Umbilical cord (tissue), 2 donors: ENCODE measurements at places on chromosomes 1 and 21. TPM values are rescaled to one million over a fixed set of nuclear protein-coding genes. Genes with fewer than 3 reads are reported as not detected.

The LYPLA2 gene
- 26.2 TPM for total RNA-seq

- DNase-seq: peak; percentile 69
Observed at GRCh38 chr1:234745844-234746797, 136.1 kb upstream of the IRF2BP2 start.

DNA sequence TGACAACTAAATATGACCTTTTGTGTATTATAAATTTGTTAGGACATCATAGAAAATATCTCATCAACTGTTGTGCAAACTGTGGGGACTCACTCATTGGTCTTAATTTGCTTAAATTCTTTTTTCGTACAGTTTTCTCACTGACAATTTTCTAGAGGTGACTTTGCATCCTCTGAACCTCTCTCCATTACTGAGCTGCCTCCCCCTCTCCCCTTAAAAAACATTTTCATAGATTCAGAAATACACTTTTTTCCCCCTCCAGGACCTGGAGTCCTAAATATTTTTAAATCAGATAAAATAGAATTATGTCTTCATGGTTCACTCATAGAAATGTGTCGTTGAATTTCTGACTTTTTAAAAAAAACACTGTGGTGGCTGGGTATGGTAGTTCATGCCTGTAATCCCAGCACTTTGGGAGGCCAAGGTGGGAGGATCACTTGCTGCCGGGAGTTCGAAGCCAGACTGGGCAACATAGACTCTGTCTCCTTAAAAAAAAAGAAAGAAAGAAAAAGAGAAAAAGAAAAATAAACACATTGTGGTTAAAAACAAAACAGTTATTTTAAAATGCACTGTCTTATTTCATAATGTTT lies 1.5 kb downstream of the CNST start:
- no peak for DNase-seq

DNA sequence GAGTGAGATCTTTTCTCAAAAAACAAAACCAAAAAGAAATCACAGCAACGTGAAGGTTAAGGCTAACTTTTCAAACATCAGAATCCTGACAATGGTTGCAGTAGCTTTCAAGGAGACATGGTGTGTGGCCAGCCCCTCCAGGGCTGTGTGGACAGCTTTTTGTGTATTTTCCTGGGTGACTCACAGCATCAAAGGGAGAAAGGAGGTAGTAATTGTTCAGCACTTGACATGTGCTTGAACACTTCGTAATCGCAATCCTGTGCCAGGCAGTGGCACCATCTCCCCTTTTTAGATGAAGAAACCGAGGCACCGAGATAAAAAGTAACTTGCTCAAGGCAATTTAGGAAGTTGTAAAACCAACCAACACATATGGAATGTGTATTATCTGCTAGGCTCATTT lies 10.3 kb downstream of the NBL1 start:
- DNase-seq: no peak

DNA sequence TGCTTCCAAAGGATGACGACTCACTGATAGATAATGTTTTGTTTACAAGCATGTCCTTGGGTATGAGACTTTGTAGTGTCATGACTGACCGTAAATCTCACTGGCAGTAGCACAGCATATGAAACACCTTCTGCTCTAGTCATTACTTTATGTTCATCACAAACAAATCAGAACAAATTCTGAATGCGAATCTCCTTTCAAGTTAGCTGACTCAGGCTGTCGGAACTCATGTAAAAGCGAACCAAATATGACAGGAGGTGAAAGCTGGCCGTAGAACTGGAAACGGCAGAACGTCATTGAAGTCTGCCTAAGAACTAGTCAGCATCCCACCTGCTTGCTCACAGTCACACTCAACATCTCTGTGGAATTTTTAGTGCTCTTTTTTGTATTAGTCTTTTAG lies 143.9 kb downstream of the RGS7 start:
- DNase-seq: peak; percentile 42

- DNase-seq: no peak
Observed at GRCh38 chr1:204267191-204267601, 53.4 kb upstream of the GOLT1A start.

The AGMAT gene
- 1.9 TPM for total RNA-seq

GRCh38 chr1:83098791-83099190 lies 900.1 kb downstream of the TTLL7 start:
- no peak for DNase-seq

The FAM131C gene
- total RNA-seq: 3.6 TPM

GRCh38 chr1:55473661-55474060 lies 258.5 kb upstream of the USP24 start:
- DNase-seq: peak; percentile 61

- DNase-seq: peak; percentile 38
Observed at GRCh38 chr1:36516372-36517010, 33.8 kb upstream of the CSF3R start.

- peak; percentile 92 for DNase-seq
Observed at GRCh38 chr21:35189077-35189863, 140.2 kb upstream of the RUNX1 start.

DNA sequence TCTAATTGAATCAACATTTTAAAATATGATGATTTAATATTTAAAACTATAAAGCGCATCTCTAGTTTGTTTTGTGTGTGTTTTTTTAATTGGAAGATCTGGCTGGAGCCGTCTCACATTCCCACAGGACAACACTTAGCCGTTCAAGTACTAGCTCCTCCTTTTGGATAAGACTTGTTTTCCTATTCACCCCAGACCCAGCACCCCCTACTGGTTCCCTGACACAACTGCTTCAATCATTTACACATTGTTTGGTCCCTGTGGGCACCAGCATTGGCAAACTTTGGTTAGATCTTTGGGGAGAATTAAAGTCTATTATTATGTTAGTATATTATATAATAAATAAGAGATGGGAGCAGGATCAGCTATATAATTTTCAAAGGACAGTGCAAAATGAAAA lies 34.5 kb downstream of the TYW3 start:
- DNase-seq: no peak

DNA sequence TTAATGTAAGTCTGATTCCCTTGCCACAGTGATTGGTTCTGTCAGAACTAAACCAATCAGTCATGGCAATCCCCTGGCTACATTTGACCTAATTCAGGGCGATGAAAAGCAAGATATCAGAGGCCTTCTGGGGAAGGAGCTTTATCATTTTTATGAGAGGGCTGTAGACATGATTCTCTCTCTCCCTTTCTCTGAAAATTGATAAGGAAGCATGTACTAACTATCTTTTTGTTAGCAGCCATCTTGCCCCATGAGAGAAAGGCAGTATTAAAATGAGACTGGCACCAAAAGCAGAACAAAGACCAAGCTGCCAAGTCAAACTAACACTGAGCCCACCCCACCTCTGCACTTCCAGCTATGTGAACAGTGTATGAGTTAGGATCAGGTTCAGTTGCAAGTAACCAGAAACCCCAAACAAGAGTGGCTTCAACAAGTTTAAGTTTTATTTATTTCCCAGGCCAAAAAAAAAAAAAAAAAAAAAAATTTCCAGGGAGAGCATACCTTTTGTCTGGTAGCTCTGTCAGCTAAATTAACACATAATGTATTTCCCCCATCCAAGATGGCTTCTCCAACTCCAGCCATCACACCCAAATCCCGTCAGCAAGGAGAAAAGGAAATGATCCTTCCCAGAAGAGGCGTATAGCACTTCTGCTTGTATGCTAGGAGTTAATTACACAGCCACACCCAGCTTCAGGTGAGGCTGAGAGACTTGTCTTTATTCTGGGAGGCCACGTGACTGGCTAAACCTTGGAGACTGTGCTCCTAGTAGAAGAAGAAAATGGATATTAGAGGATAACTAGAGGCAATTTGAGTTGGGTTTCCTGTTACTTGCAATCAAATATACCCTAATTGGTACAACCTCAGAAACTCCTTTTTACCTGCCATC lies 105.8 kb upstream of the RALGPS2 start:
- DNase-seq: no peak

- no peak for DNase-seq
Observed at GRCh38 chr1:178560871-178561376, 48.0 kb downstream of the TEX35 start.
